ENCODE measurements at places on chromosomes 3 and 15.
A peak's percentile ranks its signal among the peaks of the same experiment; 100 is the strongest.

GRCh38 chr15:75830910-75831805 lies 12.1 kb upstream of the UBE2Q2 start:
- peaks cover 6% of the 10 kb centered on the region for H3K4me1 ChIP-seq
- no peaks in the 10 kb centered on the region for H3K36me3 ChIP-seq
- H3K27ac ChIP-seq, result no peak overlapping the region
- H3K4me3 ChIP-seq, result no peak overlapping the region
- no peaks in the 10 kb centered on the region for H3K27me3 ChIP-seq

- no peak overlapping the region for H3K27ac ChIP-seq
- H3K36me3 ChIP-seq, result no peaks in the 10 kb centered on the region
- no peaks in the 10 kb centered on the region for H3K27me3 ChIP-seq
- H3K4me1 ChIP-seq, result no peaks in the 10 kb centered on the region
These were observed 188.3 kb downstream of the PLCH1 start for GRCh38 chr3:155556531-155556930.

DNA sequence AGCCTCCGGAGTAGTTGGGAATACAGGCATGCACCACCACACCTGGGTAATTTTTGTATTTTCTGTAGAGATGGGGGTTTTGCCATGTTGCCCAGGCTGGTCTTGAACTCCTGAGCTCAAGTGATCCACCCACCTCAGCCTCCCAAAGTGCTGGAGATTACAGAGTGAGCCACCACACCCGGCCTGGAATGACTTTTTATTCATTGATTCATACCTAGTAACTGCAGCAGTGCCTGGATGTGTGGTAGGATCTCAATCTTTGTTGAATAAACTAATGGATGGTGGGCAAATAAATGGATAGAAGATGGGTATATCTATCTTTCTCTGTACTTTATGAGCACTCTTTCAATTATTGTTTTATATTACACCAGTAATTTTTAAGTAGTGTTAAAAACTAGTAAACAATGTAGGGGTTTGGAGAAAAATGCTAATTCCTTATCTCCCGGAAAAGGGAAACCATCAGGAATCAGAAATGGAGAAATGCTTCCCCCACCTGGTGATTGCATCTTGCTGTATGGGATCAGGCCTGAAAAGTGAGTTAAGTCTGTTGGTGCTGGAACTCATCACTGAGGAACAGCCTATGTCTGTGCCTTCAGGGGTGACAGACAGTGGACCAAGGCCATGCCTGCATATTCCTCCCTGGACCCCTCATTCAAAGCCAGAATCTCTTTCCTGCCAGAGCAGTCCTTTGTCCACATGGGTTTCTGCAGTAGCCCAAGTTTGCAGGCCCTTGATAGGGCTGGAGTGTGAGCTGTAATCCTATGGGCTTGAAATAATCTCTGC lies 161.0 kb upstream of the CTDSPL start:
- no peak for DNase-seq
- no peaks in the 10 kb centered on the region for H3K4me1 ChIP-seq
- no peak overlapping the region for H3K27ac ChIP-seq
- H3K27me3 ChIP-seq, result no peaks in the 10 kb centered on the region
- H3K36me3 ChIP-seq, result no peaks in the 10 kb centered on the region

DNA sequence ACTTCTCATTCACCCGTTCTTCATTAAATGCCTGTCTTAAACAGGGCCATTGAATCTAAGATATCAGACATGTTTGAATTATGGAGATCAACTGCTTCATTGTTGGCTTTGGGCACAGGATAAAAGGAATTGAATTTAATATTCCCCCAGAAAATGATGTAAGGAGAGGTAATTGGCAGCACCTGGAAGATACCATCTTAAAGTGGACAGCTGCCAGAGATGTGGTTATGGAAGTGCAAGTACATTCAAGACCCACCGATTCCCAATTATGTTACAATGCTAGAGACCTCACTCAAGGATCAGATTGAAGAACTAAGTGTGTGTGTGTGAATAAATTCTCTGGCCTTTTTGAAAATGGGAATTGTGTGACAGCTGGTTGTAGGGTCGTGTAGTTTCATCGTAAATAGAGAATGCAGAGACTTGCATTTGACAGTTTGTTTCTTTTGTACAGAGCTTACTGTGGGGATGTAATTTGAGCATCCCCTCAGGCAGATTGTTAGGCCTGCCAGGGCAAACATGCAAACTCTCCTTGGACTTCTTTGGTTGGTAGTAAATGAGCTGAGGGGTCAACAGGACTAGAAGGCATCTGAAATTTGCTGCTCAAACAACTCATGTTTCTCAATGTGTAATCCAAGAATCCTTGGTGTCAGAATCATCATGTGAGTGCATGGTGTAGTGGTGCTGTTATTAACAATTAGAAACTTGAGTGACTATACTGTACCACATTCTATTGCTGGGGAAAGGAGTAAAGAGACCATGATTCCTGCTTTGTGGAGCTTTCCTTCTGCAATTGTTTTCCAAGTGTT lies 359.2 kb upstream of the THRB start:
- H3K4me1 ChIP-seq, result no peaks in the 10 kb centered on the region
- no peak overlapping the region for H3K27ac ChIP-seq
- H3K27me3 ChIP-seq, result no peaks in the 10 kb centered on the region

DNA sequence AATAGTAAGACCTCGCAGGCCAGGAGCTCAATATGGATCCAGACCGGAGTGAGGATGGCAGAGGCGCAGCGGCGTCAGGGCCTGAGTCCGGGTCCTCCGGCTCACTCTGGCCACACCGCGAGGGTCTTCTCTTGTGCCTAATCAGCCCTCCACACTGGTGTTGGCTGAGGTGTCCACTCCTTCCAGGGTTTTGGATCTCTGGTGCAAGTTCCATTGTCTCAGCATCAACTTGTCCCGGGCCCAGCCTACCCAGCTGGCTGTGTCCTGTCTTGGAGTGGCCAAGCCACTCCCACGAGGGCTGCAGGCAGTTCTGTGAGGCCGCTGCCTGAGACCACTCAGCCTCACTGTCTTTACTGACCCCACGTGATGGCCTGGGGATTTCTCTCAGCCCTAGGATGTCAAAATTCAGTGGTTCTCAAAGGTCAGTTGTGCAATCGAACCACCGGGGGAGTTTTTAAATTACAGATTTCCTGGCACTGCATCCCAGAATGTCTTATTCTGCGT lies 12.6 kb upstream of the GOLGA6L7 start:
- no peak for DNase-seq
- no peak overlapping the region for H3K27ac ChIP-seq
- no peaks in the 10 kb centered on the region for H3K36me3 ChIP-seq
- H3K27me3 ChIP-seq, result no peaks in the 10 kb centered on the region

GRCh38 chr3:103499132-103499900 lies 1064.5 kb downstream of the ZPLD1 start:
- no peak overlapping the region for H3K27ac ChIP-seq
- H3K4me1 ChIP-seq, result no peaks in the 10 kb centered on the region
- H3K4me3 ChIP-seq, result no peak overlapping the region
- DNase-seq, result no peak
- no peaks in the 10 kb centered on the region for H3K36me3 ChIP-seq

DNA sequence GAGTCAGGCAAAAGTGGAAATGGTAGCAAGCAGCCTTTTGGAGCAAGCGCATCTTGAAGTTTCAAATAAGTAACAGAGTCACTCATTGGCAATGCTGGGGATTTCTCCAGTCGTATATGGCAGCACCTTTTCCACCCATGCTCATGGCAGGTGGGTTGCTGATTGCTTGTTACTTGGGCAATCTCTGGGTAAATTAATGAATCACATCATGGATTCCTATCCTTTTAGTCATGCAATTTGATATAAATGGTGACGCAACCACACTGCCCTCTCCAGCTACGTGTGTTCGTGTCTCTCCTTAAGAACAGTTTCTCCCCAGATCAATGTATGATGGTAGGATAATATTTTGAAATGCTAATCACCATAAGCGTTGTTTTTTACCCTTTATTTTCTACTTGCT lies 339.9 kb upstream of the KCNH8 start:
- no peaks in the 10 kb centered on the region for H3K4me1 ChIP-seq
- no peak overlapping the region for H3K27ac ChIP-seq
- no peak for DNase-seq
- H3K4me3 ChIP-seq, result no peak overlapping the region
- no peaks in the 10 kb centered on the region for H3K36me3 ChIP-seq
- H3K27me3 ChIP-seq, result no peaks in the 10 kb centered on the region

DNA sequence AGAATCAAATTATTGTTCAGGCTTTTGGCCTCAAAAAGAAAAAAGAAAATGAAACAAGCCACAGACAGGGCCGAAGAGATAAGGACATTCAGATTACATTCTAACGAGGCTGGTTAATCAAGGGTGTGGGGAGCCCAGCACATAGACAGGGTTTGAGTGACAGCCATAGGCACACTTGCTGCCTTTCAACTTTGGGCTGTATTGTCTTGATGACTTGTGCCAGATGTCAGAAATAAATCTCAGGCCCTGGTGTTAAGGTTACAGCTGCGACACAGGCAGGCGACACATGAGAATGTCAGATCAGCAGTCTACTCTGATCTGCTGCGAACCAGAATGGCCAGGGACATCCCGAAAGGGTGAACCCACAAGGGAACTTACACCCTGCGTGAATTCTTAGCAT lies 231.2 kb upstream of the ARRDC4 start:
- H3K27me3 ChIP-seq, result no peaks in the 10 kb centered on the region
- no peak for DNase-seq
- no peaks in the 10 kb centered on the region for H3K4me1 ChIP-seq
- H3K27ac ChIP-seq, result no peak overlapping the region
- no peak overlapping the region for H3K4me3 ChIP-seq

GRCh38 chr3:43128464-43128863 lies 22.6 kb upstream of the POMGNT2 start:
- H3K27ac ChIP-seq, result no peak overlapping the region

DNA sequence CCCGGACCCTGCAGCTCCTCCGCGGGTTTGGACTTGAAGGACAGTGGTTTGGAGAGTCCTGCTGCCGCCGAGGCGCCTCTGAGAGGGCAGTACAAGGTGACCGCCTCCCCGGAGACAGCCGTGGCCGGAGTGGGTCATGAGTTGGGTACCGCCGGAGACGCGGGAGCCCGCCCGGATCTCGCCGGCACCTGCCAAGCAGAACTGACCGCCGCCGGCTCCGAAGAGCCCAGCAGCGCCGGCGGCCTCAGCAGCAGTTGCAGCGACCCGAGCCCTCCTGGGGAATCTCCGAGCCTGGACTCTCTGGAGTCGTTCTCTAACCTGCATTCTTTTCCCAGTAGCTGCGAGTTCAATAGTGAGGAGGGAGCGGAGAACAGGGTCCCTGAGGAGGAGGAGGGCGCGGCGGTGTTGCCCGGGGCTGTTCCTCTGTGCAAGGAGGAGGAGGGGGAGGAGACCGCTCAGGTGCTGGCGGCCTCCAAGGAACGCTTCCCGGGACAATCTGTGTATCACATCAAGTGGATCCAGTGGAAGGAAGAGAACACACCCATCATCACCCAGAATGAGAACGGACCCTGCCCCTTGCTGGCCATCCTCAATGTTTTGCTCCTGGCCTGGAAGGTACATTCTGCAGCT lies 634 bp downstream of the MINDY2 start:
- H3K27ac ChIP-seq, result peak overlapping the region; percentile 12
- no peaks in the 10 kb centered on the region for H3K27me3 ChIP-seq
- H3K4me3 ChIP-seq, result peak overlapping the region; percentile 89
- no peaks in the 10 kb centered on the region for H3K36me3 ChIP-seq
- H3K4me1 ChIP-seq, result no peaks in the 10 kb centered on the region
- no peak for DNase-seq

GRCh38 chr3:163490119-163490518 lies 1588.2 kb downstream of the SI start:
- peak; percentile 51 for DNase-seq
- no peaks in the 10 kb centered on the region for H3K4me1 ChIP-seq
- no peaks in the 10 kb centered on the region for H3K27me3 ChIP-seq
- H3K36me3 ChIP-seq, result no peaks in the 10 kb centered on the region
- H3K4me3 ChIP-seq, result no peak overlapping the region

GRCh38 chr3:14275962-14276909 lies 97.6 kb downstream of the LSM3 start:
- no peak overlapping the region for H3K27ac ChIP-seq
- no peak for DNase-seq
- no peak overlapping the region for H3K4me3 ChIP-seq

- no peak overlapping the region for H3K27ac ChIP-seq
- H3K4me3 ChIP-seq, result no peak overlapping the region
- no peak for DNase-seq
- H3K27me3 ChIP-seq, result no peaks in the 10 kb centered on the region
These were observed 20.6 kb upstream of the TRIM59 start for GRCh38 chr3:160470181-160470580.

- H3K4me3 ChIP-seq, result no peak overlapping the region
- no peak overlapping the region for H3K27ac ChIP-seq
- H3K27me3 ChIP-seq, result no peaks in the 10 kb centered on the region
- H3K36me3 ChIP-seq, result no peaks in the 10 kb centered on the region
- no peak for DNase-seq
These were observed 142.5 kb downstream of the XXYLT1 start for GRCh38 chr3:195128255-195129071.

DNA sequence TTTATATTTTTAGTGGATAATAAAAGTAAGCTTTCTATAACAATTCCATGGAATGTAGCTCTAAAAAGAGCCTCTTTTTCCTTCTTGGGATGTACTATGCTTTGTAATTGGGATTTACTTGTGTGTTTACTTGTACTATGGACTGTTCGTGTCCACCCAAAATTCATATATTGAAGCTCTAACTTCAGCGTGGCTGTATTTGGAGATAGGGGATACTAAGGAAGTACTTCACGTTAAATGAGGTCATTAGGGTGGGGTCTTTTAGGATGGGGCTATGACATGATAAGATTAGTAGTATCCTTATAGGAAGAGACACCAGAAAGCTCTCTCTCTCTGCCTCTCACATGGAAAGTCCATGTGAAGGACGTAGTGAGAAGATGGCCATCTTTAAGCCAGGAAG lies 64.9 kb downstream of the P3H2 start:
- no peak overlapping the region for H3K27ac ChIP-seq
- no peaks in the 10 kb centered on the region for H3K36me3 ChIP-seq
- H3K4me3 ChIP-seq, result no peak overlapping the region
- H3K4me1 ChIP-seq, result peaks cover 11% of the 10 kb centered on the region
- no peaks in the 10 kb centered on the region for H3K27me3 ChIP-seq

DNA sequence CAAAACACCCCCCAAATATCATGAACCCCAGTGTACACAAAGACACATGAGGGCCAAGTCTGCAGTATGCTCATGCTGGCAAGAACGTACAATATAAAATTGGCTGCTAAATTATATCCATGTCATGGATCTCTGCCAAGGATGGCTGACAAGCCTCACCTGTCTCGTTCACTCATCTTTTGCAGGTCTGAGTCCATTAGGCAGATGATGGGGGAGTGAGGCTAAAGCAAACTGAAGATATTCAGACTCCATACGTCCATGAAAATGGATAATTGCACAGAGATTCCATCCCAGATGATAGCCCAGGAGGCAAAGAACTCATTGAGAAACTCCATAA lies 122.3 kb upstream of the PTPRG start:
- no peak for DNase-seq
- H3K27me3 ChIP-seq, result no peaks in the 10 kb centered on the region
- H3K4me1 ChIP-seq, result no peaks in the 10 kb centered on the region
- H3K36me3 ChIP-seq, result no peaks in the 10 kb centered on the region
- no peak overlapping the region for H3K27ac ChIP-seq

All from H1 (cell line).